ENCODE measurements at places on chromosomes 6 and 20.

GRCh38 chr6:40918040-40918651 lies 120.9 kb downstream of the UNC5CL start:
- DNase-seq = no peak

DNA sequence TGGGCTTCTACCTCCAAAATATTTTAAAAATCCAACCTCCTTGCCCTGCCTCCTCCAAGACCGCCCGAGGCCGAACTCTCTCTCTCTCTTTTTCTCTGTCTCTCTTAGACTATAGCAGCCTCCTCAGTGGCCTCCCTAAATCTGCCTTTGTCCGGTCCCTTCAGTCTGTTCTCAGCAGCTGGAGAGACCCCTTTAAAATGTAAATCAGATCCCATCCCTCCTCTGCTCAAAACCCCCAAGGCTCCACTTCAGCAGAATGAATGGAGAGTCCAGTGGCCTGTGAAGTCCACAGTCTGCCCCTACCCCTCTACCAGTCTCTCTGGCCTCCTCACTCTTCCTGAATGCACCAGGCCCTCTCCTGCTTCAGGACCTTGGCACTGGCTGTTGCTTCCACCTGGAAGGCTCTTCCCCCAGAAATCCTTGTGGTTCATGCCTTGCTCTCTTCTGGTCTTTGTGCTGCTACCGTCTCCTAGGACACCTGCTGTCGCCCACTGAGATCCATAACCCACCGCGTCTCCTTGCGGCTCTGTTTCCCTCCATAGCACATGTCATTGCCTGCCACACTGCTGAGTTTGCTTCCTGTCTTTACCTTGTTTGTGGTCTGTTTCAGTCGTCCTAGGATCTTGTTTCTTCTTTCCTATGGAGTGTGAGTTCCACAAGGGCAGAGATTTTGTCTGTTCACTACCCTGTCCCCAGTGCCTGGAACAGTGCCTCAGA lies 6.0 kb downstream of the MLN start:
- DNase-seq = no peak

GRCh38 chr6:111119571-111120329 lies 32.4 kb downstream of the SLC16A10 start:
- DNase-seq = no peak

DNA sequence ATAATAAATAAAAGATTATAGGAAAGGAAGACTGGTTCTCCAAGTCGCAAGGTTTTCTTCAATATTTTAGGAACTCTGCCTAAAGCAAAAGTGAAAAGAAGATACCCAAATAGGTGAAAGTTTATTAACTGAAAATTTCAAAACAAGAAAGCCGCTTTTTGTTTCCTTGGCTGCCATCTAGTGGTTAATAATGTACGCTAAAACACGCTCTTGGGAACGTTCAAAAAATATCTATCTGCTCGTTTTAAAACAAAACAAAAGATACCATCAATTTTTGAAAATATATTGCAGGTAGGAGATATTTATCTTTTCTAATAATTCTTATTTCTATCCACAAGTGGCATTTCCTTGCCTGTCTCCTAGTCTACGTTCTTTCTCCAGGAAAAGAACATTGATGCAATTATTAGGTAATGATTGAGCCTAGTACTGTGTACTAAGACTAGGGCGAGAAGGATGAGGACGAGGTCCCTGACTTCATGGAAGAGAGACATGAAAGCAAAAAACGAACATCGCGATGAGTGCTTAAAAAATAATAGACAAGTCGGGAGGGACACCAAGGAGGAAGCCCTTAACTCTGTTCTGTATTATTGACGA lies 97.2 kb downstream of the SPTLC3 start:
- no peak for DNase-seq

- no peak for DNase-seq
Measured at GRCh38 chr6:146664871-146665360, 66.1 kb downstream of the ADGB start.

All from effector CD8-positive, alpha-beta T cell (primary cell).